NCI-H1694 (cell line): ENCODE measurements at places on chromosomes 12 and 14.

GRCh38 chr14:94098326-94098992 lies 12.1 kb upstream of the IFI27 start:
- no peak for DNase-seq

- no peak for DNase-seq
Measured at GRCh38 chr14:54837508-54838149, 65.0 kb downstream of the GCH1 start.

DNA sequence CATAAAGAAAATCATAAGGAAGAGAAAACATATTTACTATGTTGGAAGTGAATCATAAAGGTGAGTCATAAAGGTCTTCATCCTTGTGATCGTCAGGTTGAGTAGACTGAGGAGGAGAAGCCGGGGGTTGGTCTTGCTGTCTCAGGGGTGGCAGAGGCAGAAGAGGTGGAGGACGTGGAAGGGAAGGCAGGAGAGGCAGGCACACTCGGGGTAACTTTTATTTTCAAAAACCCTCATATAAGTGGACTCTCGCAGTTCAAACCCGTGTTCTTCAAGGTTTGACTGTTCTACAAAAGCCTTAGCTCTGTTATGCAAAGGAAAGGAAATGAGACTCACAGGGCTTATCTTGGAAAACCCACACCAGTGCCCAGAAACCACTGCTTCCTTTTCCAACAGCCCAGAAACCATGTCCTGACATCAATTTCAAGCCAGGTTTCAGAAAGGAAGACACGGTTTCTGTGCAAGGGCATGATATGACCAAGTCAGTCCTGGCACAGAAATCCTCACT lies 14.0 kb downstream of the SMCO2 start:
- DNase-seq: no peak

DNA sequence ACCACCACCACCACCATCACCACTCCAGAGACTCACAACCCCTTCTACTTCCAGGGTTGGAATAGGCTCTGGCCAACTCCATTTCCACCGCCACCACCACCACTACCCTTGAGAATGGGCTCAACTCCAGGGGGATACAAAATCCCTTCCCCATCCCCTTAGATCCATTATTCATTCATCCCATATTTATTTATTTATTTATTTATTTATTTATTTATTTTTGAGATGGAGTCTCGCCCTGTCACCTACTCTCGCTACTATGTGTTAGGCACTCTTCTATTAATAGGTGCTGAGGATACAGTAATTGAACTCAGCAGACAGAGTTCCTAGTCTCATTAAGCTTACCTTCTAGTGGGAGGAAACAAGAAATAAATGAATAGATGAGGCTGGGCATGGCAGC lies 4.8 kb upstream of the ADCY6 start:
- DNase-seq: no peak

DNA sequence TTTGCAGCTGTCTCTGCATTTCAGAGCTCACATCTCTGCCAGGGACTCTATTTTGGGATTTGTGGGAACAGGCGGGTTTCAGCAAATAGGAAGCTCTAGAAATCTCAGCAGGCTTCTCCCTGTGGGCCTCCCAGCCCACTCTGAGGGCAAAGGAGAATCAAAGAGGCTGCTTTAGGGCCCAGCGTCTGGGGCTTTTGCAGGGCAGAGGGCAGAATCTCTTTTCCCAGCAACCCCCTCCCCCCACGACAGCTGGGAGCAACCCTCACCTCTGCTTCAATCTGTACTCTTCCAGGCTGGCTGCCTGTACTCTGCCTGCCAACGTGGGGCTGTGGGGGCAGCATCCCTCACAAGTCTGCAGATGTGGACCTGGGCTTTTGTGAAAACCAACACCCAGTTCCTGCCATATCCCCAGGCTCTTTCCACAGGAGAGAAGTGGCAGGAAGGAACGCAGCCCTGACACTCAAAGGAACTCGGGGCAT lies 529.6 kb upstream of the TBX3 start:
- DNase-seq: no peak

DNA sequence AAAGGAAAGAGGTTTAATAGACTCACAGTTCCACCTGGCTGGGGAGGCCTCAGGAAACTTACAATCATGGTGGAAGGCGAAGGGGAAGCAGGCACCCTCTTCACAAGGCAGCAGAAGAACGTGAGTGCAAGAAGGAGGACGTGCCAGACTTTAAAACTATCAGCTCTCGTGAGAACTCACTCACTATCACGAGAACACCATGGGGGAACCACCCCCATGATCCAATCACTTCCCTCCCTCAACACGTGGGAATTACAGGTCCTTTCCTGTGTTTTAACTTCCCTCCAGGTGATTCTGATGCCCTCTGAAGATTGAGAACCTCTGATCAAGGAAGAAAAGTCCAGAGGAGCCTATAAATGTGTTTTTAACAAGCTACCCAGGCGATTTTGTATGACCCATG lies 358.7 kb downstream of the MED13L start:
- DNase-seq: no peak

DNA sequence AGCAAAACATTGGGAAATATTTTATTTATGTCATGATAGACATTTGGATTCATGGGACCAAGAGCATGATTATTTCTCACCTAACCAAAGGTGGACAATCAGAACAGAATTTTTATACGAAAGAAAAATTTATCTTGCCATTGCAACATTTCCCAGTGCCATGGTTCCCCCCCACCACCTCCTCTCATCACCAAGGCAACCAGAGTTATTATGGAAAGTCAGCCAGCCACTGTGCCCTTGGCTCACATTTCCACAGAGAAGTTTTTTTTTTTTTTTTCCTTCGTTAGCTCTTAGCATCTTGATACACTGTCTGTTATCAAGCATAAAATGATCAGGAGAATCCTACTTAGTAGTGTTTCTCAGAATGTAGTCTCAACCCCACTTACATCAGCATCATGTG lies 176.4 kb upstream of the TMTC1 start:
- no peak for DNase-seq

GRCh38 chr14:91424813-91425530 lies 7.4 kb upstream of the CCDC88C start:
- DNase-seq: no peak

GRCh38 chr12:108881953-108882352 lies 2.1 kb downstream of the DAO start:
- DNase-seq: no peak

DNA sequence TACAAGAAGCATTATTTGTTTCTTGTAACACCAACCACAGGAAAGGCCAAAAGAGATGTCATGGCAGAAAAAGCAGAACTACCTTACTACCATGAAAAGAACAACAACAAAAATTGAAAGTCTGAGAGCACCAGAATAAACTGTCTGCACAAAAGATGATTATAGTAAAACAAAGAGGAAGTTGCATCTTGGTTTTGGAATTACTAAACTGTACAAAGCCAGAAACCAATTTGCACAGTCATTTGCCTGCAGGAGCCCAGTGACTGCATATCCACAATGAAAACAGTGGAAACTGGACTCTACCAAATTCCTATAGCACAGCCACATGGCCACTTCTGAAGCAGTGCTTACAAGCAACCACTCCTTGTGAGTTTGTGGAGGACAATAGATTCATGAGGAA lies 276.2 kb downstream of the SSPN start:
- DNase-seq: no peak

- no peak for DNase-seq
Measured at GRCh38 chr12:53592426-53592825, 33.8 kb downstream of the ATF7 start.

- no peak for DNase-seq
Measured at GRCh38 chr14:49905989-49906388, 13.1 kb downstream of the ARF6 start.

GRCh38 chr12:76428117-76428516 lies 79.9 kb upstream of the BBS10 start:
- DNase-seq: no peak

DNA sequence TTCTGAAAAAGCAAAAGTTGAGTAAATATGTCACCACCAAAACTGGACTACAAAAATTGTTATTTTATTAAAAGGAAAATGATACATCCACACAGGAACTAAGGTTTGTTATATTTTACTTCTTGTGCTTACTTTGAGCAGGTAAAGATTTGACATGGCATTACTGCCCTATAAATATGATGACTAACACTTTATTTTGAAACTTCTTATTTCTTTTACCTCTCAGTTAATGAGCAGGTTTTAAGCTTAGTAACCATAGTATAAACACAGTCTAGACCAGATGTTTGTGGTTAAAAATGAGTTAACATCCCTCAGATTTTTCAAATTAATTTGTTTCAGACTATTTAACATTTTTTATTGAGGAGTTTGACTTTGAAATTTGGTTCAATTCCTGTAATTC lies 862.5 kb upstream of the USP15 start:
- DNase-seq: no peak

- DNase-seq: no peak
Measured at GRCh38 chr12:108204117-108204987, 75.3 kb downstream of the WSCD2 start.

DNA sequence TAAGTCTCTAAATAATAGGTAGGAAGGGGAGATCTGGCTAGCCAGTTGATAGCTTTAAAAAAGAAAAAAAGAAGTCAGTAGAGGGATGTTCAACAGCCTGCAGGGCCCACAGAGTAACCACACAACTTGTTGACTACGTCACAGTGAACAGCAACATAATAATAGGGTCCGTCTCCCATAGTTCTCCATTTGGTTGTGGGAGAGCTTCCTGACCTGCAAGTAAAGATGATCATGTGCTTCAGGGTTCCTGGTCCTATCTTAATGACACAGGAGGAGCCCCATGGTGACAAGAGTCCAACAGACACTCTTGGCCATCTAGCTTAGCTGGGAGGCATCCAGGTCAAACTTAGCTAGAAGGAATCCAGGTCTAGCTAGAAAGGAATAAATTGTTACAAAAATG lies 36.2 kb downstream of the FGD6 start:
- DNase-seq: no peak

- DNase-seq: no peak
Measured at GRCh38 chr12:121776190-121777098, 17.0 kb downstream of the RHOF start.

DNA sequence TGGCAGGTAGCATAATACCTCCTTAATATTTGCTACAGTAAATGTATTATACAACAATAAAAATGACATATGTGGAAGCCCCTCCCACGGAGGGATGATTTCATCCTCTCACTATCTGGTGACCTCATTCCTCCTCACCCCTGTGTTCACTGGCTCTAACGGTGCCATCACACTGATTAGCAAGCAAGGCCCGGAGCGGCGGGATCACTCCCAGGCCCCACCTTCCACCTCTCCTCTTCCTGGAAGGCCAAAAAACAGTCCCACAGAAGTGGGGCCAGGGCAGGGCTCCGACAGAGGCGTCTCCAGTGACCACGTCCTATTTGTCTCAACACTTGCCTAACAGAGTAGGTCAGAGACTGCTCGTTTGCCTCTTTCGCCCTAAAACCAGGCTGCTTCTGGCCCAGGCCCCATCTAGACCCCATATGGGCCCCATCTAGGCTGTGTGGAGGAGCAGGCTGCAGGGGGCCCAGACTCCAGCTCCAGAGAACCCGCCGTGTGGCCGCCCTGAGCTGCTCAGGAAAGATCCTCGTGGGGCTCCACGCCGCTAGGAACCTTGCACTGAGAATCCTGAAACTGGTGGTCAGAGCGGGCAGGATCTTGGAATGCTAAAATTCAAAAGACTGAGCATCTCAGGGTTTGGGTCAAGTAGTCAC lies 3.7 kb downstream of the SELPLG start:
- DNase-seq: no peak

- DNase-seq: no peak
Measured at GRCh38 chr14:67984274-67984673, 164.7 kb downstream of the RAD51B start.

DNA sequence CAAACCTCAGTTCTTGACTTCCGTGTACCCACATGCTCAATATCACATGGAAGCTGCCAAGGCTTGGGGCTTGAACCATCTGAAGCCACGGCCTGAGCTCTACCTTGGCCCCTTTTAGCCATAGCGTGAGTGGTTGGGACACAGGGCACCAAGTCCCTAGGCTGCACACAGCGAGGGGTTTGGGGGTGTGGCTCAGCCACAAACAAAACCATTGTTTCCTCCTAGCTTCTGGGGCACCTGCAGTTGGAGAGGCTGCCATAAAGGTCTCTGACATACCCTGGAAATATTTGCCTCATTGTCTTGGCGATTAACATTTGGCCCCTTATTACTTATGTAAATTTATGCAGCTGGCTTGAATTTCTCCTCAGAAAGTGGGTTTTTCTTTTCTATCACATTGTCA lies 628.6 kb downstream of the NRXN3 start:
- DNase-seq: no peak

GRCh38 chr12:57772429-57773322 lies at the start of gene EEF1AKMT3:
TSS of gene EEF1AKMT3 (plus strand) at chr12:57772614. CDS start at chr12:57772725, 111 bp downstream.
- no peak for DNase-seq

DNA sequence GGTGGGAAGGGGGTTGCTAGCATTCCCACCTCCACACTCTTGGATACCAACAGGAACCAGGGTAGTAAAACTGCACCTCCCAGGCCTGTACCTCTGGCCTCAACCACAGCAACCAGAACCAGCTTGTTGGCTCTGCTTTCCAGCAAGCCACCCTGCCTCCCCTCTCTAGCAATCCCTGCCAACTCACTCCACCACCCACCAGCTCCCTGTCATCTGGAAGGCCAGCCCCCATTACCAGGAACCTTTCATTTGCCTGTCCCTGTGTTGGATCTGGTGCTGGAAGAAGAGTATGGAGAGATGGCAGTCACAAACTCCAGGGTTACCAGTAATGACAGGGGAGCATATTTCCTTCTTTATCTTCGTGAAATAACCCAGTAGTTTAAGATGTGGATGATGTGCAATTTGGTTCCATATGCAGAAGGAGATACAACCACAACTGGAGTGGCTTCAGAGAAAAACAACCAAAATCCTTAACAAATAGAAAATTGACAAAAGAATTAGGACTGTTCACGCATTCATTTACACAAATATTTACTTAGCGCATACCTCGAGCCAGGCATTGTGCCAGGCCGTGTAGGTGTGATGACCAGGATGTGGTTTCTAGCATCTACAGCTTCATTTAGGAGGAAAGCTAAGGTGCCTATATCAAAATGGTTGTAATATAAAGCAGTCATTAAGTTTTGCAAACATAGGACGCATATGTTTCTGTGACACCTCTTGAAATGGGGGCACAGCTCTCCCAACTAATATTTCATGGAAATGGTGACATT lies 3.4 kb downstream of the B4GALNT3 start:
- no peak for DNase-seq

DNA sequence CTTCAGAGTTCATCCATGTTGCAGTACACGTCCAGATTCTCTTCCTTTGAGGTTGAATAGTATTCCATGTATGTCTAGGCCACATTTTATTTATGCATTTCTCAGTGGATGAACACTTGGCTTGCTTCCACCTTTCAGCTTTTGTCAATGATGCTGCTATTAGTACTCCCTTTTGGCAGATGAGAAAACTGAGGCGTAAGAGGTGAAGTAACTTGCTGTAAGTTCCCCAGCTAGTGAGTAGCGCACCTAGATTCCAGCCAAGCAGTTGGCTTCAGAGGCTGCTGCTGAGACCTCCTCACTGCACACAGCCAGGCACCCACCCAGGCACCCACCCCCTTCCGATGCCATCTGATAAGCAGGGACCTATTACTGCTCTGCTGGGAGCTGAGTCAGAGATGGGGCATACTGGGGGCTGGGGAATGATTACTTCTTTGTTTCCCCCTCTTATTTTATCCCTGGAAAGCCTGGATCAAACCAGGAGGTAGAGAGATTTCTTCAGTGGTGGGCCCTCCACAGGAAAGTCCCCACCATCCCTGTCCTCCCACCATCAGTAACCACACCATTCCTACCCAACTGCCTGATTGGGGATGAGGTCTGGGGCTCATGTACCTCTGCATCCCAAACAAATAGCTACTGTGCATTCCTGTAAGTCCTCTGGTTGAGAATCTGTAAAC lies 234.6 kb downstream of the PCNX1 start:
- DNase-seq: no peak
